NCI-H1105 treated with DMSO at 0.1 percent for 48 hours (cell line): ENCODE measurements at places on chromosomes 7 and 10.

DNA sequence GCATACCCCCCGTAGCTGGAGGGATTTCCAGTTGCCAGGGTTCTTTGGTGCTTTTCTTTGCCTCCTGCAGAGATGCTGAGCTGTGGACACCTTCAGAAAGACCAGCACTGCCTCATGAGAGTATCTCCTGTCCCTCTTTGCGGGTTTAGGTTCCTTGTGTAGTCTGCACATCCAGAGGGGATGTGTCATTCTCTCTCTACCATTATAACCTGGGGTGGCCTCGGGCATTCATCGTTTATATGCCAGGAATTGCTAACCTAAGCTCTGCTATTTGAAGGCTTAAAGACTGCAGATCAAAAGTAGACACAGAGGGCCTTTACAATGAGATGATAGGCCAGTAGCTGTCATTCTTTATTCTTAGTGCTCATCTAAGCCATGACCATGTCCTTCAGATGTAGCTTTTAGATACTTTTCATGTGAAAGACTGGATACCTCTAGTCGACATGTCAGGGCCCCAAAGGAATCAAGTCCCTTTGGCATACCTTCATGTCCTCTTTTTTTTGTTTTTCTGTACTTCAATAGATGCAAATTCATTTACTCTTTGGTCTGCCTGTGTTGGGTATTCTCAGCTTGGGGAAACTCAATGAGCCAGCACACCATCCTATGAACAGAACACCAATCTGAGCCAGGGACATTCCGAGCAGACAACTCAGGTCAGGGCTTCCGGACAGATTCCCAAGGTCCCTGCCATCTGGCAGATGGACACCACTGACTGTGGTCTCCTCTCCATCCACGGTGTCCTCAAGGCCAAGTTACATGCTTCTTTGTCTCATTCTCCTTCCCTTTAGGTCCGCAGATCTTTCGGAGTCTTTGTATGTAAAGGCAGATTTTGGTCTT lies 129.3 kb downstream of the NRF1 start:
- DNase-seq = no peak

- peak; percentile 28 for DNase-seq
Observed at GRCh38 chr7:108253275-108254044, 123.3 kb upstream of the LAMB4 start.

GRCh38 chr7:2405601-2406345 lies 2.4 kb downstream of the CHST12 start:
- DNase-seq = no peak

DNA sequence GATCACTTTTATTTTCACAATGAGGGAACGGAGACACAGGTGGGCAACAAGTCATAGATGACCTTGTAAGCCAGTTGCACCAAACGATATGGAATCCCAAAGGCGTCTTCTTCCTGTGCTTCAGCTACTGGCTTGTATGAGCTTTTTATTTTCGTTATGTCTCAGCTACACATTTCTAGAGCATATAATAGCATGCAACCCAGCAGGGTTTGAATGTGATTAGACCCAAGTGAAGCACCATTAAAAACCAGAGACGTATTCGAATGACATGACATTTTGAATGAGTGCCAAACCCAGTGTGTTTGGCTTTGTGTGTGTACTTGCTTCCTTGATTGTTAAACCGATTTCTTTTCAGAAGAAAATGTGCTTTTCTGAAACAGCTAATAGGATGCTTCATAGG lies 963.2 kb upstream of the CELF2 start:
- no peak for DNase-seq

DNA sequence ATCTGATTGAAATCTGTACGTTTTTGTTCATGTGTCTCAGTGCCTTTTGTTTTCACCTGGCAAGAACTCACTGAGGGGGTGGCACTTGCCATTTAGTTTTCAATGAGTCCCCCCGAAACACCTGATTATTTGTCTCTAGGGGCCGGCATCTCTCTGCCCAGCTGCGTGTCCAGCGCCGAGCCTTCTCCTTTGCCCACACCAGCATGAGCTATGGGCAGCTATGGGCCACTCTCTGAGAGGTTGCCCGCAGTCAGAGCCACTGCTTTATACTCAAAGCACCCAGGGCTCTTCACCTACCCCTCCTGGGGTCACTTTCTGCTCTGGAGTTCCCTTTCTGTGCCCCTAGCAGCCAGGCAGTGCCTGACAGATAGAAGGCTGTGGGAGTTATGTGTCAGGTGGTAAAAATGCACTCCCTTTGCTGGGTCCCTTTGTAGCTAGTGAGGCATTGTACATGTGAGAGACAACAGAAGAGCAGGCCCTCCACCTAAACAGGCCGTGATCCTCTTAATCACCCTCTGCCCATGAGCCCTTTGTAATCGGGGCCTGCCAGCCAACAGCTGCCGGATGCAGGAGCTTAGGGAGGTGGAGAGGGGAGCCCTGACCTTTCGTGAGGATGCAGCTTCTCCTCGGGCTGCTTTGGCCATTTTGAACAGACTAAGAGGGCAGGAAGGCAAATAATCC lies 133.1 kb upstream of the NPS start:
- no peak for DNase-seq

DNA sequence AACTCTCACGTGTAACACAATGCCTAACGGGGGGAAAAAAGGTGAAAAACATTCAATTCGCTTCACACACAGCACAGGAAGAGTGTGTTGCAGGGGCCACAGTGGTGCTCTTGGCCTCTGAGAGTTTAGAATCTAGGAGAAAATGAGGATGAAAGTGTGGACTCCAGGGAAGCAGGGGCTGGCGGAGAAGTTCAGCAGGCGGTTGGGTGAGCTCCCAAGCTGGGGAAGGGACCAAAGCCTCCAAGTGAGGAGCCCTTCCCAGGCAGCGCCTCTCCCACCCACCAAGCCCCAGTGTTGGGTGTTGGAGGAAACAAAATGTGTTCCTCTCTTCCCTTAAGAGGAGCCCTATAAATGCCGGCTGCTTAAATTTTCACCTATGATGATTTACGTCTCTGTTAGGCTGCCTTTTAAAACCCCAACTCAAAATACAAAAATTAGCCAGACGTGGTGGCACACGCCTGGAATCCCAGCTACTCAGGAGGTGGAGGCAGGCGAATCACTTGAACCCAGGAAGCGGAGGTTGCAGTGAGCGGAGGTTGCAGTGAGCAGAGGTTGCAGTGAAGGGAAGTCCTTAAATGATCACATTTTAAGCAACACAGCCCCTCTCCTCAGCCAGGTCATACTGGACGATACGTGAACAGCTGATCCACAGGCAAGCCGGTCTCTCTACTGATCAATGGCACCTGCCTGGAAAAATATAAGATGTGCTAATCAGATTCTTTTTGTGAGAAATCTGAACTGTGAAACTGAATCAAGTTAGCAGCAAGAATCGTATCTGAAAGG lies 735.2 kb downstream of the PARD3 start:
- no peak for DNase-seq

- DNase-seq = no peak
Observed at GRCh38 chr7:16063221-16063620, 358.1 kb downstream of the CRPPA start.

GRCh38 chr7:131692131-131692960 lies 135.9 kb upstream of the PODXL start:
- peak; percentile 38 for DNase-seq

DNA sequence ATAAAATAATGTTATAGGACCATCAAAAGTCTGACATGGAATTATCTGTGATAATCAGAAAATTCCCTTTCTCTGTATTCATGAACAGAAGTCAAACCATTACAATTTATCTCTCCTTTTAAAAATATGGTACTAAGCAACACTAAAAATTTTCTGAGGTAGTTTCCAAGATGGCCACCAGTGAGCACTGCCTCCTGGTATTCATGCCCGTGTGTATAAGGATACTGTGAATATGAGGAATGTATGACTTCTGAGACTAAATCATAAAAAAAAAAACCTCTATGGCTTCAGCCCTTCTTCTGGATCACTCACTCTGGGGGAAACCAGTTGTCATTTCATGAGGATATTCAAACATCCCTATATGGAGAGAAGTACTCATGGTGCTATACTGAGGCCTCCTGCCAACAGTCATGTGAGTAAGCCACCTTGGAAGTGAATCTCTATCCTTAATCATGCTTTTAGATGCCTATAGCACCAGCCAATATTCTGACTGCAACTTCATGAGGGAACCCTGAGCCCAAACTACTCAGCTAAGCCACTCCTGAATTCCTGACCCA lies 41.1 kb downstream of the SIRT1 start:
- no peak for DNase-seq

GRCh38 chr7:94941844-94942632 lies 34.6 kb downstream of the PPP1R9A start:
- DNase-seq = no peak
